CD4-positive, alpha-beta T cell (primary cell): ENCODE measurements at places on chromosomes 5 and 9. TPM values are rescaled to one million over a fixed set of nuclear protein-coding genes. Genes with fewer than 3 reads are reported as not detected.

DNA sequence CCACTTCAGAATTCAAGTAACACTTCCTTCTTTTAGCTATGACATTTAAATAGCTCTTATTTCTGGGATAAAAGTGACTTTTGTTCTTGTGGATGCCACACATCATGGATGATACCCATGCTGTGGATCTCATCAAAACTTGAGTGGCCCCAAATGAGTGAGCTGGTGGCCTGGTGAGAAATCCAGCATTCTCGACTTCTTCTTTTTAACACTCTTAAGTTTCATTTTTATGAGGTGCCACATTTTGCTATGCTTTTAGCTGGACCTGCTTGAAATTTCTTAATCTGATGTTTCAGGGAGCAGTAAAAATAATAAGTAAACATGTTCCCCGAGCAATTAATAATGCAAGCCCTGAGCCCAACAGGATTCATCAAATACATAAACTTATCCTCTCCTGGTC is 384.8 kb upstream of the MEF2C start:
- DNase-seq: no peak

Gene PBX3
- 25.3 TPM for total RNA-seq

Gene CER1
- total RNA-seq: not detected

DNA sequence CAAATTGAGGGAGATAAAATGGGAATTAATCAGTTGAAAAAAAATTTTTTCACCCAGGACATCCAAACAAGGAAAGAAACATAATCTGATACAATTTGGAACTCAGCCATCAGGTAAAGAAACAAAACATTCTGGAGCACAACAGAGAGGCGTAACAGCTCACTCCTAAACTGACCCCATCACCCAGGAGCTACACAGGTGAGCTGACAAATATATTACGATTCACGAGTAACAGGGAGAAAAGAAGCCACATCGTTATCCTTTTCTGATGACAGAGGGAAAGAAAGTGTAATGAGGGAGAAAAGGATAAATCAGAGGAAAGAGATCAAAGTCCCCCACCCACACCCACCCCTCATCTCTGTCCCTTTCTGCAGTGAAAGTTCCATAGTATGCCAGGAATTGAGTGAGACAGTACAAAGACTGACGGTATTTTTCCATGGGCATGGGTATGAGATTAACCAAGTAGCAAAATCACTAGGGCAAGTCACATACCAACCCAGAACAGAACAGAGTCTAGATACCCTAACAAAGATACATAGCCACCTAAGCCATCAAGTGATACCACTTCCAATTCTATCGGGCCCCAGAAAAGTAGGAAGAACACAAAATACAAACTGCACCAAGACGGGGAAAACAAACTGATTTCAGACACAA is 45.4 kb downstream of the TMEM245 start:
- no peak for DNase-seq

- DNase-seq: no peak
Measured at GRCh38 chr9:112007575-112008240, 111.1 kb downstream of the UGCG start.

Gene C9orf43
- 0.60 TPM for total RNA-seq

- no peak for DNase-seq
Measured at GRCh38 chr5:139849942-139850341, 54.3 kb downstream of the PSD2 start.

DNA sequence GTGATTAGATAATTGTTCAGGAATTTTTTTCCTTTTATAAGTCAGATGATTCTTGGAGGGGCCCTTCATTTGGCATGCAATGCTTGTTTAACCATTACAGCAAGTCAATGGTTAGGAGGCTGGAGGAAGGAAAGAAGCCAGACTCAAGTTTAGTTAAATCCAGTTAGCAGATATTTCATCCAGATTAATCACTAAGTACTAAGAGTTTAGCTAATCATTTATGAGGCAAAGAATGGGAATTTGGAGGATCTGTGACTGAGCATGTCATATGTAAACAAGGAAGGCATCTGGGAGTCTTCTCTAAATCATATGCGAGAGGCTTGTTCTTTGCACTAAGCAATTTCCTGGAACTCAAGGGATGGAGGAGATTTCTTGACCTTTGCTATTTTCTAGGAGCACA is 145.3 kb upstream of the SGCD start:
- no peak for DNase-seq

- DNase-seq: no peak
Measured at GRCh38 chr9:37987467-37987981, 81.5 kb downstream of the SHB start.

DNA sequence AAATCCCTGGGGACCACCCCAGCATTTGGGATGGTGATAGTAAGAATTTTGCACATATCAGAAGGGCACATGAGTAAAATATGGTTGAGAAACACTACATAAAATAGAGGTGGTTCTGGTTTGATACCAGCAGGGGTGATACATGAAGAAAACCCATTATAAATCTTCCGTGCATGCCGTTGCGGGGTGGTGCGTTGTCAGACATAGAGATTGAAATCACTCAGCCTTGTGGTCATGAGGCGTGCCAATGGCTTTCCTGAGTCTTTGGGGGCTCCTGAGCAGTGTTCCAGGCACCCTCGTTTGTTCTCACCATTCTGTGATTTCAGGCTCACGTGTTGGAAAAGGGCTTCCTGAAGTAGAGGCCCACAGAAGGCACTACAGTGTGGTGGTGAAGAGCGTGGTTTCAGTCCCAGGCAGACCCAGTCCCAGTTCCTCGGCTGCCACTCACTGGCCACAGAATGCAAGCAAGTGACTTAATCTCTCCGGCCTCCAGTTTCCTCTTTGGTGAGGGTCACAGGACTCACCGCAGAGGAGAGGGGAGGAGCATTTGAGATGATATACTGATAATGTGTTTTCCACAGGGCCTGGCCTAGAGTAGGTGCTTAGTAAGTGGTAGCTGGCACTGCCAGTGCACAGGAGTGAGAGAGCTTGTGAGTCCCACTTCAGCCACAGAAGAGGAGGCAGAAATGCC is 20.5 kb upstream of the GLRX start:
- DNase-seq: peak; percentile 75

DNA sequence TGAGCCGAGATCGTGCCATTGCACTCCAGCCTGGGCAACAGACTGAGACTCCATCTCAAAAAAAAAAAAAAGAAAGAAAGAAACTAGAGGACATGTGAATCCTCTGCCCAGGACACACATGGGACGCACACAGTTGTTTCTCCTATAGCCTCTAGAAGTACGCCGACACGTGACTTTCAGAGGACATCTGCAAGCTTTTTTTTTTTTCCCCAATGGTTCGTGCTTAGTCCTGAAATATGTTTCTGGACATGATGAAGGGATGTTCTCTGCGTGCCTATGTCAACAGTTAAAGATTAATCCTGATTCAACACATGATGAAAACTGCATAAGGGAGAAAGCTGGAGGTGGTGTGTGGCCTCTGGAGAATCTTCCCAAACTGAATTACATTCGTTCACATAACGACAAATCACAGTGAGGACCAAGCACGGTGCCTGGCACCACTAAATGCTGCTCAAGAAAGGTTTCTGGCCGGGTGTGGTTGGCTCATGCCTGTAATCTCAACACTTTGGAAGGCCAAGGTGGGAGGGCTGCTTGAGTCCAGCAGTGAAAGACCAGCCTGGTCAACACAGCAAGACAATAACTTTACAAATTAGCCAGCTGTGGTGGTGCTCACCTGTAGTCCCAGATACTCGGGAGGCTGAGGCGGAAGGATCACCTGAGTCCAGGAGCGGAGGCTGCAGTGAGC is 9.8 kb downstream of the COL23A1 start:
- no peak for DNase-seq

- DNase-seq: no peak
Measured at GRCh38 chr9:129989740-129990139, 53.2 kb downstream of the FNBP1 start.

GRCh38 chr5:62030326-62030725 is 275.7 kb upstream of the KIF2A start:
- no peak for DNase-seq

Gene VCAN
- 6.4 TPM for total RNA-seq

GRCh38 chr9:34810187-34810524 is 100.2 kb upstream of the CCL21 start:
- no peak for DNase-seq

Gene TRIM41
- 21.4 TPM for total RNA-seq

DNA sequence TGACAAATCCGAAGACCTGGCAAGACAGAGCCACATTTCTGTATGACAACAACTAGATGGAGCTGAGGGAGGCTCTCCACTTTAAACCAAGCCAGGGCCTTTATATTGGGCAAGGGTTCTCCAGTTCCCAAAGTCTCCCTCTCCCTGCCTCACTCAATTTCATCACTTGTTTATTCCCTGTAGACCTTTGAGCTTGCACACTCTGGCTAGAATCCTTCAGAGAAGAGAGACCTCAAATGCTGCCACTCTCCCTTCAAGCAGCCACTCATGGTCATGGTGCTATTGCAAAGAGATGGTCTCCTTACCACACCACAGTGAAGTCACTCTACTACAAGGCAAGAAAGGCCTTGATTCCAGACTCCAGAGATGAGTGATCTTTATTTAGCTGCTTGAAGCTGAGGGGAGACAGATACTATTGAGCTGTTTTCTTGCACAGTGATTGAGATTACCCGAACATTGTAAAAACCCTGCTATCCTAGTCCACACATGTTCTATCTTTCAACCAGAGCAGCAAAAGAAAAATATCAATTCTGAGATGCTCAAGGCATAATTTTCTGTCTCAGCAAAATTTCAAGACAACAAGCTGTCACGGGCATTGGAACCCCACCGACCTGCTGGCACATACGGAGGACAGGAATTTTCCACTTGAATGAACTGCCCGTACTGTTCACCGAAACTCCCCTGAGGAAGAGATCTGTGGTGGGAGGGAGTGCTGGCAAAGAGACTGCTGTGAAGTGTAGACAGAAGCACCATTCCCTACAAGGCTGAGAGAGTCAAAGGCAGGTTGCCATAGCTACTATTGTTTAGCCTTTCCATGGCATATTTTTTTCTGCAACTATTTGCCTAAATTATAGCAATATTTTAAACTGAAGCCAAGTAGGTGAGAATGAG is 81.1 kb downstream of the CDO1 start:
- DNase-seq: no peak
